ENCODE measurements at places on chromosomes 4 and X.

GRCh38 chr4:88616275-88617150 lies 24.2 kb downstream of the HERC3 start:
- DNase-seq = no peak

DNA sequence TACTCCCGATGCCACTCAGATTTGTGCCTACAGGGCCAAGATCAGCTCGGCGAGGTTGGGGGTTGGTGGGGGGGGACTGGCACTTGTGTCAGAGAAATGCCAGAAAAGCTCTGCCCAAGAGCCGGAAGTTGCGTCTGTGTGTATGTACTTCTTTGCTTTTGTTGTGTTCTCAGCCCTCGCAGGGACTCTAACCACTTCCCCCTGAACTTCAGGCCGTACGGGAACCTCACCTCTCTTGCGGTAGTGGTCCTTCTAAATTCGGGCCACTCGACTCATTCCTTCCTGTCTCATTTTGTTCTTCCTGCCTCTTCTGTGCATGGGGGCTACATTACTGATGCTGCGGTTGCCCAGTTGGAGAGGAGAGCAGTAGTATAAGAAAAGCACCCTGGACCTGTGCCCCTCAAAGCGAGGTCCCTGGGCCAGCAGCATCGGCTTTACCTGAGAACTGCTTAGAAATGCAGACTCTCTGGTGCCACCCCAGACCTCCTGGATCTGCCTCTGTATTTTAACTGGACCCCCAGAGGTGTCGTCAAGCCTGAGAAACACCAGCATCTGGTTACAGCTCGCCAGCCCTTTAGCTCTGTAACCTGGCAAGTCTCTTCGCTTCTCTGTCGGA lies 146.3 kb upstream of the RPS6KA3 start:
- DNase-seq = no peak

DNA sequence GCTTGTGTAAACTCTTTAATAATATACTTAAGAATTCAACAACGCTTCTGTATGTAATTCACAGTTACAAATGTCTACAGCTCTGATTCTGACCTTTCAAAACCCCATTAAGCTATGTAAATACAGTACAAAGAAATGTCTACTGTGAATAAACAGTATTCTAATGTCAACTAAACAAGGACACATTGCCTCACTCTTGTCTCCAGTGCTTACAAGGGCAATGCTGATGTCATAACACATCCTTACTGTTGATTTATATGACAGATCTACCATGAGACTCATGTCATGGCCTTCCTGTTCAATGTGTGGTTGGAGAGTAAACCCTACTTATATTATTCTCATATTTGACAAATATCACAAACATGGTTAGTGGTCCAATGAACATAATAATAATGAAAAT lies 256.1 kb upstream of the ADGRL3 start:
- DNase-seq = no peak

- no peak for DNase-seq
These were observed 277.1 kb upstream of the TENM3 start for GRCh38 chr4:181966104-181966551.

- DNase-seq = no peak
These were observed 260.1 kb upstream of the GIMD1 start for GRCh38 chr4:106628586-106629267.
